T-helper 1 cell (primary cell): ENCODE measurements at places on chromosomes 7 and 10.

DNA sequence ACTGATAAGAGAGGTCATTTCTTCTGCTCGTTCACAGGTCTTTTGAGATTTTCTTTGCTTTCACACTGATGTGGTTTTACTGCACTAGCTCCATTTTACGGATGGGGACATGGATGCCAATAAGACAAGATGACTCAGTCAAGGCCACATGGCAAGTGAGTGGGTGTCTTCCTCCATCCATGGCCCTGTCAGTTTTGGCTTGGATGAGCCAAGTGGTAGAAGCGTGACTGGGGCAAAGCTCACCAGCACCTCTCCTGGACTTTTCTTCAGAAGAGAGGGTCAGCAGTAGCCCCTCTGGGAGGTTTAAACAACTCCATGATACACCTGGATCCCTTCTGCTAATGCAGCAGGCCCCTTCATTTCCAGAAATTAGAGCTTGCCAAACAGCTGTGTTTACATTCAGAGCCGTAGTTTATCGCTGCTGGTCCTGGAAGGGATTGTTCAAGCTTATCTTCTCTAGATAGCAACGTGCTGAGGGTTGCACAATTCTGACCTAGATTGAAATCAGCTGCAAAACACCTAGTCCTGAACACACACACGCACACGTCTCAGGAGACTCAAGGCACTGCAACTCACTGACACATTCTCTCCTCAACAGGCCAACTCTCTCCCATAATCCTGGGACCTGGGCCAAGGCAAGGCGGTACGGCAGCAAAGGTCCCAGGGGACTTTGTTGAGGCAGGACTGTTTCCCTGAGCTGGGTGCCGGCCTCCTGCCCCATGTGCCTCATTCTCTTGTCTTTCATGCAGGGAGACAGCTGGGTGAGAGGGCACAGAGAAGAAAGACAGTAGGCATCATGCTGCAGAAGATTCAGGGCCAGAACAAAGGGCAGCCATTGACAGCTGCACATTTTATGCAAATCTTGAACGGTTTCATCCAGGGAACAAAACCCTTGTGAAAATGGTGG lies 14.2 kb upstream of the PDCD4 start:
- DNase-seq: no peak

GRCh38 chr10:88004451-88004850 lies 141.0 kb downstream of the PTEN start:
- no peak for DNase-seq

DNA sequence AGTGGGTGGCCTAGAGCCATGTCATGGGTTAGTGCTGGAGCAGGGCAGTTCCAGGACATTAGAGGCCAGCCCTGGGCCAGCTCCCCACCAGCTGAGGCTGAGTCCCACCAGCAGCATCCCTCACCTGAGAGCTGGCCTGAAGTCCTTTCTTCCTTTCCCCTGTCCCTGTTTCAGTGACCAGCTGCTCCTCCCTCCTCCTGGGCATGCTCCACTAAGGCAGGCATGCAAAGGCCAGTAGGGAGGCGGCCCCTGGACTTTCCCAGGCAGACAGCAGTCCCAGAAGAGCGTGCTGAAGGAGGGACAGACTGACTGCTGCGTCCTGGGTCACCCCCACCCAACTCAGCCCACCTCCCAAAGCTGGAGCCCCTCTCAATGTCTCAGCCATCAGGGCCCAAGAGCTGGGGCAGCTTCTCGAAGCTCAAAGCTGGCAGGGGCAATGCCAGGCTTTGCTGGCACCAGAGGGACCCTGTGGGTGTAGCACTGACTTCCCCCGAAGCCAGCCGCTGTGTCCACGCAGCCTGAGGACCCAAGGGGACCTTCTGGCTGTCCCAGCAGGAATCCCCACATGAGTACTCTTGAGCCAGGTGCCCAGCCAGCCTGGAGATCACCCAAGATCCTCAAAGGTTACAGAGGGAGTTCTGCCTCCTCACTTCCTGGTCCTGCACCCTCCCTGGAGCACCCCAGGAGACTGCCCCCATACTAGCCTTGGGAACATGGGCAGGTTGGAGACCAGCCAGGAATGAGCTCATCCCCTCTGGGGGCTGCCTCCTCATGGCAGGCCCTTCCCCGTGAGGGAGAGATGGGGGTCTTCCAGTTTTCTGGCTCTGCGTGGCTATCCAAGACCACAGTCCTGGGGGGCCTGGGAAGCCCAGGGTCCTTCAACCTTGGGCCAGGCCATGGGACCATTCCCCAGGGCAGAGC lies 35.2 kb upstream of the RET start:
- no peak for DNase-seq

DNA sequence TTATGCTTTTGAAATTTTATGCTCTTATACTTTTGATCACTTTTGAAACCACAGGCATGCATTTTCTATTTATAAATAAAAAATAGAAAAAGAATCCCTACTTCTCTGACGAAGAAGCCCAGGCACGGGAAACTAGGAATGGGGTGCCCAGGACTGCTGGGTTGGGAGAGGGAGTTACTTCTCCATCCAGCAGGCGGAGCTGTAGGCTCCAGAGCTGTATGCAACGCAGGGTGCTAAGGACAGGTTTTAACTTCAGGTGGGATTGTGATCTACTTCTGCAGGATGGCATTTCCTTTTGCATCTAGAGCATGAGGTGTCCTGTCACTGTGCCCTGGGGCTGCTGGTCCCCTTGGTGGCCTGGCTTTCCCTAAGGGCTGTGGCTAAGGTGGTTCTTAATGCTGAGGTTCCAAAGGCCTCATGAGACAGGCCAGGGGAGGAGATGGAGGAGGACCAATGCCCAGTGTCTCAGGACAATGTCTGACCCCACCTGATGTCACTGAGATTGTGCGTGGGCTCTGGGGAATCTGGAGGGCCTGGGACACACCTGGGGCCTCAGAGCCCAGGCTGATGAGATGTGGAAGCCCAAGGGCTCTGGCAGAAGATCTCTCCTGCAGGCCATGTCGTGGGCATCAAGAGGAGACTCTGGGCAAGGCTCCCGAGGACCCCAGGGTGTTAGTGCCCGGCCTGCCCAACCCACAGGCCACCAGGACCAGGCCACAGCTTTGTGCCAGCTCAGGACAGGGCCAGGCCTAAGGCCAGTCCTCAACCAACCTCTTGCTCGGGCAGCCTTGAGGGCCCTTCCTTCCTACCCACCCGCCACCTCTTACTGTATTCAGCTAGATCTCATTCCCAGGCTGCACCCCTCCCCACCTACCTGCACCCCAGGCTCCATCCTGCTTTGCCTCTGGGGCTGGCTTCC lies 507 bp downstream of the CCDC201 start:
- DNase-seq: no peak

GRCh38 chr7:21108182-21108581 lies 319.7 kb upstream of the SP4 start:
- no peak for DNase-seq

- DNase-seq: no peak
These were observed 81.2 kb downstream of the HIPK2 start for GRCh38 chr7:139696552-139696951.

- DNase-seq: no peak
These were observed 6.5 kb downstream of the ELFN1 start for GRCh38 chr7:1676550-1677078.

DNA sequence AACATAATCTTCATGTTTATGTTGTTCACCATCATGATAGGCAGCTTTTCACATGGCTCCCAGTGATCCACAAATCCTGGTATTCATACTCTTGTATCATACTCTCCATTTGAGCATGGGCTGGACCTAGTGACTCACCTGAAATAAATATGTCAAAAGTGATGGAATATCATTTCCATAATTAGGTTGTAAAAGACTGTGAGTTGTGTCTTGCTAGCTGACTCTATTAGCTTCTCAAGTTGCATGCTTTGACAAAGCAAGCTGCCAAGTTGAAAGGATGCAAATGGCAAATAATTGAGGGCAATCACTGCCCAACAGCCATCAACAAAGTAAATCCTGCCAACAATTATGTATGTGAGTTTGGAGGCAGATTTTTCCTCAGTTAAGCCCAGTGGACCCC lies 300.4 kb downstream of the AHR start:
- no peak for DNase-seq

DNA sequence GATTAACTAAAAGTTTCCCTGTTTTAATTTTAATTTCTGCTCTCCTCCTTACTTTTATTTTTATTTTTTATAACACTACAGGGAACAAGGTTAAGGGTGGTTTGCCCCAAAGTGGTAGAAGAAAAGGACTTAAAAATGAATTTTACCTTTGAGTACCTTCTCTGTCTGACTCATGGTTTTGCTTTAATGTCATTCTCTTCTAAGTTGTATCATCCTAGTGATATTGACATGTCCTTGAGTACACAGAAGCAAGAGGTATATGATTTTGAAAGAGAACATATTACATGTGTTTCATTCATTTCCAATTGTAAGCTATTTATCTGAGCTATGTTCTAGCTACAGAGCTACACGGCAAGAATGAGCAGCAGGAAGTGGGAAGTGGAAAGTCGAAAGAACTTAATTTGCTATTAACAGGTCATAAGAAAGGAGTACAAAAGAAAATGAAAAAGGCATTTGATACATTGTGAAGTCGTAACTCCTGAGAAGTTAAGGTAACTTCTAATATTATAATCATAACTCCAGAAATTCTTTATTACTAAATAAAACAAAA lies 112.5 kb downstream of the SEMA3A start:
- no peak for DNase-seq

DNA sequence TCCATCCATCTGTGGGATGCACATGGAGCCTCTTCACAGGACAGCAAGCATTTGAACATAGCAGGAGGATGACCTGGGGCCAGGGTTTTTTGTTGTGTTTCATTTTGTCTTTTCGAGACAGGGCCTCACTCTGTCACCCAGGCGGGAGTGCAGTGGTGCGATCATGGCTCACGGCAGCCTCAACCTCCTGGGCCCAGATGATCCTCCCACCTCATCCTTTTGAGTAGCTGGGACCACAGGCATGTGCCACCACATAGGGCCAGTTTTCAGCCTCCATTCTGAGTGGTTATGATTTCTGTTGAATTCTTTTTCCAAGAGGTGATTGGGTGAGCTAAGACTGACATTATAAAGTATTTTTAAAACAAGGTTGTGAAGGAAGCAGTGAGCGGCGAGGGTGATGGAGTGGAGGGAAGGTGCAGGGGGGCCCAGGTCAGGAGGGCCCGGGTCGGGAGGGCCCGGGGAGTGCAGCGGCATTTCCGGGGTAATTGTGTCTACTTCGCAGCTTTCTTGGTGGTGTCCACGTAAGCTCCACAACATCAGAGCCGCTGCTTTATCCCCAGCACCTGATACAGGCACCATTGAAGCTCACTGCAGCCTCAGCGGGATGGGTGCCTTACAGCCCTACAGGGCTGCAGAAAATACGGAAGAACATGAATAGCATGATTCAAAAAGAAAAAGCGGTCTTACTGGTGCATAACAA lies 12.0 kb upstream of the LARP4B start:
- DNase-seq: no peak

DNA sequence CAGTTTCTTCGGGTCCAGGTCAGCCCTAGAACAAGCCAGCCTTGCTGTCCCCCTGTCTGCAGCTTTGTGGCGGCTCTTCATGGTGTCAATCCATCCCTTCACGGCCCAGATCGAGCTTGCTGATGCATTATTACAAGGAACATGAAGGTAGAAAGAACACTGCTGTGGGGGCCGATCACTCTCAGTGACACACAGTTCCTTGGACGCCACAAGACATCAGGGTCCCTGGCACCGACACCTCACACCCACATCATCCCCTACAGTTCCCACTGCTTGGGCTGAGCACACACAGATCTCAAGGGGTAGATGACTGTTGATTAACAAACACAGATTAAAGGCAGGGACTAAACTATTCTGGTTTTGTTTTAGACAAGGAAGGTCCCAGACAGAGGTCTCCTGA lies 119.4 kb downstream of the KMT2E start:
- no peak for DNase-seq

DNA sequence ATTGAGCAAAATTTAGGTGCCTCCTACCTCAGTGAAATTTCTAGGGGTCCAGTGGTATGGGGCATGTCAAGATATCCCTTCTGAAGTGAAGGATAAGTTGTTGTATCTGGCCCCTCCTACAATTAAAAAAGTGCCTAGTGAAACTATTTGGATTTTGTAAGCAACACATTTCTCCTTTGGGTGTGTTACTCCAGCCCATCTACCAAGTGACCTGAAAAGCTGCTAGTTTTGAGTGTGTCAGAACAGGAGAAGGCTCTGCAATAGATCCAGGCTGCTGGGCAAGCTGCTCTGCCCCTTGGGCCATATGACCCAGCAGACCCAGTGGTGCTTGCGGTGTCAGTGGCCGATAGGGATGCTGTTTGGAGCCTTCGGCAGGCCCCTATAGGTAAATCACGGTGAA lies 46.0 kb downstream of the PTPRE start:
- DNase-seq: no peak

DNA sequence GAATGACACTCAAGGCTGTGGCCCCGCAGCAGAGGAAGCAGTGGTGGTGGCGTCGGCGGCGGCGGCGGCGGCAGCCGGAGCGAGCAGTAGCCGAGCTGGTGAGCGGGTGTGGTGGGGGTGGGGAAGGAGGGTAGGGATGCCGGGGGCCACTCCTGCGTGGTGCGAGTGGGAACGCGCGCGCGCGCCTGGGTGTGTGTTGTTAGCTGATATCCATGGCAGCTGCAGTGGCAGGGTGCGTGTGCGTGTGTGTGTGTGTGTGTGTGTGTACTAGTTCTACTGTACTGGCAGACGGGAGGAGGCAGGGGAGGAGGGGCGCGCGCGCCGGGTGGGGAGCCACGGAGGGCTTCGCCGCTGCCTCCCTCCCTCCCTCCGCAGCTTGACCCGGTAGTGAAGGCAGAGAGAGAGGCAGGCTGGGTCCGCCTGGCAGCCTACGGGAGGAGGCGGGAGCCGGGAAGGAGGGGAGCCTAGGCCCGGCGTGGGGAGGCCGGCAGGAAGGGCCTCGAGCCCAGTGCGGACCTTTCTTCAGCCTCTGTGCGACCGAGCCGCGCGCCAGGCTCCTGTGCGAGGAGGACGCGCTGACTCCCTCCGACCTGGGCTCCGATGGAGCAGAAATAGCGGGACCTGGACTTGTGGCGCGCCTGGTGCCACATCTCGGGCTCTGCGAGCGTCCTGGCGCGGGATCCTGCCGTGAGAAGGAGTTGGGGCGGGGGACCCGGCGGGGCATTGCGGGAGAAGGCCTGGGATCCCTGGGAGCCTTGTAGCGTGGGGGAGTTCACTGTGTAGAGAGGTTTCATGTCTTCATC lies at the start of gene MAGI2:
MAGI2 (minus strand) TSS at position 110 of the 803 bp plus-strand sequence. CDS start 347 bp downstream, outside the sequence.
- no peak for DNase-seq

DNA sequence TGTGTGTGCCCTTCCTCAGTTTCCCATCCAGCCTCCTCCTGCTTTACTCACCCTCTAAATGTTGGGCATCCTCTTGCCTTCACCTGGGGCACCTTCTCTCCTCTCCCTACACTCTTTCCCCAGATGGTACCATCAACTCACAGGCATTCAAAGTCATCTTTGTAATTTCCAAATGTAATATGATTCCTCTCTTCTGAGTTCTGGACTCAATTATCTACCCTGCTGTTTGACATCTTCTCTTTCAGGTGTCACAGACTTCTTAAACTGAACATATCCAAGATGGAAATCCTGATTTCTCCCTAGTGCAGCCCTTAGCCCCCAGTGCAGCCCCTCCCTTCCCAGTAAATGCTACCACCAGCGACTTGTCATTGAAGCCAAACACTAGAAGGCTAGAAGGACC lies 422.8 kb downstream of the KCNMA1 start:
- no peak for DNase-seq

GRCh38 chr7:107939573-107940489 lies 48.8 kb downstream of the DLD start:
- no peak for DNase-seq

- DNase-seq: no peak
These were observed 34.5 kb downstream of the ZNF503 start for GRCh38 chr10:75367021-75367487.

- DNase-seq: no peak
These were observed 83.9 kb upstream of the SDK1 start for GRCh38 chr7:3217166-3217565.
